ENCODE measurements at places on chromosomes 6 and 20.
A peak's percentile ranks its signal among the peaks of the same experiment; 100 is the strongest.

GRCh38 chr20:49979030-49979832 lies 3.5 kb upstream of the SNAI1 start:
- DNase-seq, result peak; percentile 65

- DNase-seq, result peak; percentile 74
These were observed 14.7 kb downstream of the UCKL1 start for GRCh38 chr20:63941282-63942081.

DNA sequence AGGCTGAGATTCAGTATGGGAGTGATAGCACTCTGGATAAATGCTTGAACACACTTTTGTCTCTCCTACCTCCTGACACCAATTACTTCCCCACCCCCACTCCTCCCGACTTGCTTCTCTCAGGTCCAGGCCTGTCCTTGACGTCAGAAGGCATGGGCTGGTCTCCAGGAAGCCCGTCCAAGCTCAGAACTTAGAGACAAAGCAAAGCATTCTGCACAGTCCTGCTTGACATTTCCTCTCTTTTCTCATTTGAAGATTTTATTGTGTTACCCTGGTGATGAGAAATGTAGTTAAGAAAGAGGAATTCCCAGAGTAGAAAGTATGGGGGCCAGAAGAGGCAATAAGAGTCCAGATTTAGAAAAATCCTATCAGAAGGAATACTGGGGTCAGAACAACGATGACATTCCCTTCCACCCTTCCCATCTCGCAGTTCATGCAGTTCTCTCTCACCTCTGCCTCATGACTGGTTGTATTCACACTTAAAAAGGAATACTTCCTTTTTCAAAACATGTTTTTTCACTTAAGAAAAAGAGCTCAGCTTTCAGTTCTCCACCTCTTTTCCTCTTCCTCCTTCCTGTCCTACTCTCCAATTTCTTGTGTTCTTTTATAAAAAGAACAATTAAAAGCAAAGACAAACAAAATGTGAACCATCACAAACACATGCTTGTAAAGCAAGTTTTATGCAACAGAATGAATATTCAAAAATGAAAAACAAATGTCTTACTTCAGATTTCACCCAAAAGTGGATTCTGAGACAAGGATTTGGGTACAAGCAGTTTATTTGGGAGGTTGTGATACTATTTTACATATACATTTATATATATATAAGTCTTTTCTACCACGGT lies 18.5 kb upstream of the FAM184A start:
- DNase-seq, result no peak

DNA sequence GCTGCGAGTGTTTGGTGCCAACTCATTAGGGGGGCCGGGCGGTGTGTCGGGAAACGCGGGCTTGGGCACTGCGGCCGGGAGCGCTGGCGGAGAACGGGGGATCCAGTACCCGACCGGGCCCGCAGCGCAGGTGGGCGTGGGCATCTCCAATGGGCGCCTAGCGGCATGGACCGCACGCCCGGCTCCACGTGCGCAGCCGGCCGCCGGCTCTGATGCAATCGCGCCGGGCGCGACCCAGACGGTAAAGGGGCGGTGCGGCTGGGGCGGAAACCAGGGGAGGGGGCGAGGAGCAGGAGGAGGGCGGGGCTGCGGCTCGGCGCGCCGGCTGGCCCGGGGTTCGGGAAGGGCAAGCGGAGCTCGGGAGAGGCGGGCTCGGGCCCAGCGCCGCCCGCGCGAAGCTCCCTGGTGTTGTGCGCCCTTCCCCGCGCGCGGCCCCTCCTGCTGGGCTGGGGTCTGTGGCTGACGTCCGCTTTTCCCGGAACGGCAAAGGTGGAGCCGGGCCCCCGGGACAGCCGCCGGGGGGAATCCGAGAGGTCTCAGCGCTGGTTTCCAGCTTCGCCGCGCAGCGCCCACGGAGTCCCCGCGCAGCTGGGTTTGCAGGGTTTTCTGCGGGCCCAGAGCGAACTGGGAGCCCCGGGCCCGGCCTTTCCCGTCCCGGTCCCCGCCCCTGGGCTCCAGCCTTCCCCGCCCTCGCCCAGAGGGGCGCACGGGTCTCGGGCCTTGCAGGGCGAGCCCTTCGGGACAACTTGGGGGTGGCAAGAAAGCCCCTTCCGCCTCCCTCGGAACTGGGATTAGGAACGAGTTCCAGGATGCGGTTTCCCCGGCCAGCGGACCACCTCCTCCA lies 867 bp downstream of the MTHFD1L start:
- DNase-seq, result peak; percentile 64

- no peak for DNase-seq
These were observed 49.9 kb upstream of the TAGAP start for GRCh38 chr6:159094444-159095252.

GRCh38 chr20:5843054-5843592 lies 92.9 kb downstream of the SHLD1 start:
- DNase-seq, result no peak

- DNase-seq, result no peak
These were observed 11.1 kb upstream of the KIAA1755 start for GRCh38 chr20:38271608-38272120.

DNA sequence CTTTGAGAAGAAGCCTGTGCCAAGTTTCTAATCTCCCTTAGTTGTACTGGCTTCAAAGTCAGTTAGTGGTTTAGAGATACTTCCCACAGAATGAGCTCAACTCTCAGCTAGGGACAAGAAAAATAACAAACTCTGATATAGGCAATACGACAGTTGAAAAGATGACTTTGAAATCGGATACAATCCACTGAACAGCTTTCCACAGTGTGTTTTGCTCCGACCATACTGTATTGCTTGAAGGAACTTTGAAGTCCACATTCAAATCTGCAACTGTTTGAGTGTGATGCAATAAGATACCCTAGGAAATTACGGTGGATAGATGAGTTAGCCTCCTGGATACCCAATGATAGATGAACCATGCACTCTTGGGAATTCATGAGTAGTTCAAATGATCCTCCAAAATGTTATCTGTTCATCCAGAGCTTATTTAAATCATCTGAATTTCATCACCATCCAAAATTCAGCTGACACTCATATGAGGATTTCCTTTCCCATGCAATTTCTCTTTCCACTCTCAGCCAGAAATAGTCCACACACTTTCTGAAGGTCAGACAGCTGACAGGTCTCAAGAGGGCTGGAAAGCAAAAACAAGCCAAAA lies 443.8 kb downstream of the HAO1 start:
- DNase-seq, result no peak

- no peak for DNase-seq
These were observed 193.1 kb upstream of the SIM1 start for GRCh38 chr6:100657678-100658330.

- DNase-seq, result no peak
These were observed 64.6 kb downstream of the VGLL2 start for GRCh38 chr6:117329926-117330325.

- no peak for DNase-seq
These were observed 95.3 kb downstream of the OR2B2 start for GRCh38 chr6:27816906-27817305.

DNA sequence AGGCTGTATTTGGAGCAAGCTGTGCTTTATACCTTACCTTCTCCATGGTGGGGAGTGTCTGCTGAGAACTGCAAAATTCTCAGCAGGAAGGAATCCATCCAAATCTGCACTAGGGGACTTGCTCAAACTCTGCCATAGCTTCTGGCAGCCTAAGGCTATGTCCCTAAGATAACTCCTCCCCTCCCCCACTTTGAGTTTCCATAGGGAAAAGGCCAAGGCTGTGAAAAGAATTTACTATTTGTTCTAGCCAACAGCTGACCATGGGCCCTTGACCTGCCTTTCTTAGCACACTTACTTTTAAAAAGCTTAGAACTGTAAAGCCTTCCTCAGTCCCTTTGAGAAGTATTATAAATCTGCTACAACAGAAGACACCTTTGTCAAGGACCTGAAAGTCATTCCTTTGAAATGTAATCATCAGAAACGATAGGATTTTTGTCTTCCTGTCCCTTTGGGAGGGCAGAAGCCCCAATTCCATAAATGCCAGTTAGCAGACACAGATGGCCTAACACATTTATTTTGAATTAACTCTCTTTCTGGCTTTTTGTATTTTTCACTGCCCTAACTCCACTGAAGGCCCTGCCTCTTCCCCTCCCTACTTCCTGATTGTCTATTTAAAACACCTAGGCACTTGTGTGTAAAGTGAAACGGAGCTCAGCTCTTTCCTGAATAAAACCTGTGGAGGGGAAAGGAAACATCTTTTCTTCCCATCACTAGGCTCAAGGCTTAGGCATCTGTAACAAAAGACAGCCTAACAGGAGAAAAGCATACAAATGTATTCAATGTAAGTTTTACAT lies 157.1 kb downstream of the AKAP7 start:
- DNase-seq, result no peak

DNA sequence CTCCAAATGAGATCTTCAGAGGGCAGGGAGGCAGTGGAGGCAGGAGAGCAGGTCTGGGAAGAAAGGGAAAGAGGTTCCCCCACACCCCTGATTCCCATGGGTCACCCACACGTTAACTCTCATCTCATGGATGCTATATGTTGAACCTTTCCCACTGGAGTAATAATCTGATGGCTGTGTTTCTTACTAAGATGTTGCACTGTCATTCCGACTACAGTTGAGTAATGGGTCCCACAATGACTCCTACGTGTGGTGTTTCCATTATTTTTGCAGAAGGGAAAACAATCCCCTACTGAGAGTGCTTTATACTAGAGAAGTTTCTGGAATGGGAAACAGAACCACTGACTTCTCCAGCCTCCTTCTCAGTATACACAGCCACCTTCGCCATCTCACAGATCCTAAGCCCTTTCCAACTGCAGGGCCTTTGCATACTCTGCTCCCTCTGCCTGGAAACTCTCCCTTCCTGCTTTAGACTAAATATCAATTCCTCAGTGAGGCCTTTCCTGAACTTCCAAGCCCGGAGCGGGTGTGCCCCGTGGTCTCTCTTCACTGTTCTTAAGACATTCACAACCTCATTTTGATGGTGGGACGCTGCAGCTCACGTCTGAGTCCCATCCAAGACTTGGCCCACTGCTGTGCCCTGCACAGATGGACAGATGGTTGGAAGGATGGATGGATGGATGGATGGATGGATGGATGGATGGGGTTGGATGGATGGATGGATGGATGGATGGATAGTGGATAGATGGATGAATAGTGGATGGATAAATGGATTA lies 238.6 kb upstream of the PMEPA1 start:
- DNase-seq, result no peak

GRCh38 chr20:25254986-25255680 lies 7.2 kb downstream of the PYGB start:
- no peak for DNase-seq

- no peak for DNase-seq
These were observed 1.2 kb downstream of the GPRC6A start for GRCh38 chr6:116827561-116828240.

GRCh38 chr6:140909156-140909555 lies 1223.6 kb upstream of the GJE1 start:
- no peak for DNase-seq

GRCh38 chr20:11437611-11438380 lies 479.9 kb upstream of the BTBD3 start:
- DNase-seq, result no peak

GRCh38 chr6:45818655-45819054 lies 197.0 kb downstream of the CLIC5 start:
- DNase-seq, result no peak

DNA sequence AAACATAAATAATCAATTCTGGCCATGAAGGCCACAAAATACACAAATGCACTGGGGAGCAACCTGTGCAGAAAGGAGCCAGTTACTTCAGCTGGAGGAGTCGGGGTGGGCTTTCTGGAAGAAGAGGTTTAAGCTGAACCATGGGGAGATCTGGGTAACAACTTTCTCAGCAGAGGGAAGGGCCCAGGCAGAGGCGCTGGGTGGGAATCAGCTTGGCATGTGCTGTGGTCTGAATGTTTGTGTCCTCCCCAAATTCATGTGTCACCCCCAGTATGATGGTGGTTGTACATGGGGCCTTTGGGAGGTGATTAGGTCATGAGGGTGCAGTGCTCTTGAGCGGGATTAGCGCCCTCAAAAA lies 107.9 kb downstream of the SYCP2 start:
- no peak for DNase-seq

DNA sequence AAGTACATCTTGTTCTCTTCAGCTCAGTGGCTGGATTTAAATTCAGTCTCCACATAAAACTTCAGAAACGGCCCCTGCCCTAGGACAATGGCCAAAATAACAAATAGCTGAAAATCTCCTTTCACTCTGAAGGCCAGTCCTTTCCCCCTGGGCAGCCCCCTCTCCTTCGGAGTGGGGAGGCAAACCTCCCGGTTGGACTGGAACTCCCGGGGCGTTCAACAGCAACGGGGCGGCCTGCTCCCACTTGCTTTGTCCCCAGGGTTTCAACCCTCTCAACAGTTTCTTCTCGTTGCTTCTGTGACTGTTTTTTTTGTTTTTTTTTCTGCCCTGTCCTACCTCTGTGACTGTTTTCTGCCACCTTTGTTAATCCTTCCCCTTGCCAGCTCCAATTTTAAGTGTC lies 102.6 kb upstream of the DUSP22 start:
- no peak for DNase-seq

DNA sequence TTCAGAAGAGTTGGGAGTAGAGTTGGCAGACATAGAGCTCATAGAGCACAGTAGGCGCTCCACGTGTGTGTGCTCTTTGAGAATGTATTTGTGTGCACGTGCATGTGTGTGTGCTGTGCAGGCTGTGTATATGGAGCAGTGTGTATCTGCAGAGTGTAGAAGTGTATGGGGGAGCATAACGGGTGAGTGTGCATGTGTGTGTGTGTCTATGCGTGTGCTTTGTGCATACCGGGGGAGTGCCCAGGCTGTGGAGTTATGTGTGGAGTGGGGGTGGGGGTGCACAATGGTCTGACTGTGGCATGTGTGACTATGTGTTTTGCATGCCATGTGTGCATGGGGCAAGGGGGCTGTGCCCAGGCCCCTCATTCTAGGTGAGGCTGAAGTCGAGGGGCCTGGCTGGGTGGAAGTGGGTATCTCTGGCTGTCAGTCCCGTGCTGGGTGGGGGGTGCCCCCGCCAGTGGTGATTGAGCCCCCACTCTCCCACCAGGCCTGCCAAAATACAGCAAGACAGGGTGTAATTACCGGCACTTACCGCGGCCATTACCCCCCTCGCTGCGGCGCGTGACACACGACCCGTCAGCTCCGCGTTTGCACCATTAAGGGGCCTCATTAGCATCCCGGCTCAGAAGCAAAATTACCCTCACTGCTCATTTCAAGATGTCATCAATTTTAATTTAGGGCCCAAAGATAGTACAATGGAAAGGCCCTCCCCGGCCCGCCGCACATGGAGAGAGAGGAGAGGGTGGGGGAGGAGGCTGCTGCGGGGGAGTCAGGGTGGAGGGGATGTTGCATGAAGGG lies 39.1 kb downstream of the MDFI start:
- DNase-seq, result no peak

- DNase-seq, result no peak
These were observed 101.3 kb downstream of the SNX5 start for GRCh38 chr20:17867131-17867925.

- no peak for DNase-seq
These were observed 88.0 kb upstream of the JAG1 start for GRCh38 chr20:10761786-10762185.

- DNase-seq, result no peak
These were observed 121.3 kb downstream of the TRMT11 start for GRCh38 chr6:126107475-126108166.

GRCh38 chr6:3081960-3082359 lies 13.7 kb downstream of the RIPK1 start:
- no peak for DNase-seq

GRCh38 chr6:140252099-140252498 lies 877.7 kb upstream of the CITED2 start:
- no peak for DNase-seq
